Heart left ventricle (tissue), 16 donors: ENCODE measurements at places on chromosomes 16 and 17. TPM values are rescaled to one million over a fixed set of nuclear protein-coding genes. Genes with fewer than 3 reads are reported as not detected.

GRCh38 chr17:44309472-44309871, 1.1 kb downstream of the RUNDC3A start:
- H3K27me3 ChIP-seq = peaks cover 12% of the 10 kb centered on the region
- H3K36me3 ChIP-seq = no peaks in the 10 kb centered on the region
- H3K27ac ChIP-seq = no peak overlapping the region
- H3K4me1 ChIP-seq = peaks cover 19% of the 10 kb centered on the region

DNA sequence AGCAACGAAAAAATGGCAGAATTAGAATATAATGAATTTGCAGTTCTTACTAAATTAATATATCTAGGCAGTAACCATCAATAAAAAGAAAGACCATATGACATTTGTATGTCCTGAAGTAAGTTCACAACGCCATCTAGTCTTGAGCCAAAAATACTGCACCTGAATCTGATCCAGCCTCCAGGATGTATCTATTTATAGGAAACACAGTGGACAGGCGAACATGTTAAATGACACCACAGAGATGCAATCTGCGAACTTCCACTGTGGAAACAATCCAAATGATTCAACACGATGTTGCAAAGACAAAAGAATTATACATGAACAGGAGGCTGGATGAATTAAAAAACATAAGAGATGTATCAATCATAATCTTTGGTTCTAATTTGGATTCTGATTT, 197.6 kb downstream of the CDH13 start:
- H3K27me3 ChIP-seq = no peaks in the 10 kb centered on the region
- H3K4me3 ChIP-seq = no peak overlapping the region
- H3K4me1 ChIP-seq = no peaks in the 10 kb centered on the region
- no peak for DNase-seq
- no peak overlapping the region for H3K27ac ChIP-seq

UQCRC2 gene
- 1,082 TPM for total RNA-seq

KCNAB3 gene
- 0.38 TPM for total RNA-seq

GRCh38 chr17:29905086-29905878, 24.7 kb downstream of the SSH2 start:
- no peaks in the 10 kb centered on the region for H3K4me1 ChIP-seq
- H3K27me3 ChIP-seq = no peaks in the 10 kb centered on the region
- no peak for DNase-seq
- H3K4me3 ChIP-seq = no peak overlapping the region

DNA sequence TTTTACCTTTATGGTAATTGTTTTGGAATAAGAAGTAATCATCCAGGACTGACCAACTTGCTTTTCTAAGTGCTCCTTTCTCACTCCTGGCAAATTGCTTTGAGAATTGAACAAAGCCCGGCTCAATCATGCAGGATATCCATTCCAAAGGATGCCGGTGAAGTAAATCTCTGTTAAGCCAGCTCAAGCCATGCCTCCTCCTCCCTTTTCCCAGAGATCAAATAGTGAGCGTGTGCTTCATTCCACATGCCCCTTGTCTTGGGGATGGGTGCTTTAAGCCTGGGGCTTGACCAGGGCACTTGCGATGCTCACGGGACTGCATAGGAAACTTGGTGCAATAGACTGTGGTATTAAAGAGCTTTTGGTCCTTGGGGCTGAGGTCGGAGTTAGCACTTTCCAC, 90.7 kb downstream of the UTP18 start:
- no peak overlapping the region for H3K27ac ChIP-seq
- DNase-seq = no peak
- no peaks in the 10 kb centered on the region for H3K27me3 ChIP-seq
- no peak overlapping the region for H3K4me3 ChIP-seq

SCIMP gene
- 0.25 TPM for total RNA-seq

DNA sequence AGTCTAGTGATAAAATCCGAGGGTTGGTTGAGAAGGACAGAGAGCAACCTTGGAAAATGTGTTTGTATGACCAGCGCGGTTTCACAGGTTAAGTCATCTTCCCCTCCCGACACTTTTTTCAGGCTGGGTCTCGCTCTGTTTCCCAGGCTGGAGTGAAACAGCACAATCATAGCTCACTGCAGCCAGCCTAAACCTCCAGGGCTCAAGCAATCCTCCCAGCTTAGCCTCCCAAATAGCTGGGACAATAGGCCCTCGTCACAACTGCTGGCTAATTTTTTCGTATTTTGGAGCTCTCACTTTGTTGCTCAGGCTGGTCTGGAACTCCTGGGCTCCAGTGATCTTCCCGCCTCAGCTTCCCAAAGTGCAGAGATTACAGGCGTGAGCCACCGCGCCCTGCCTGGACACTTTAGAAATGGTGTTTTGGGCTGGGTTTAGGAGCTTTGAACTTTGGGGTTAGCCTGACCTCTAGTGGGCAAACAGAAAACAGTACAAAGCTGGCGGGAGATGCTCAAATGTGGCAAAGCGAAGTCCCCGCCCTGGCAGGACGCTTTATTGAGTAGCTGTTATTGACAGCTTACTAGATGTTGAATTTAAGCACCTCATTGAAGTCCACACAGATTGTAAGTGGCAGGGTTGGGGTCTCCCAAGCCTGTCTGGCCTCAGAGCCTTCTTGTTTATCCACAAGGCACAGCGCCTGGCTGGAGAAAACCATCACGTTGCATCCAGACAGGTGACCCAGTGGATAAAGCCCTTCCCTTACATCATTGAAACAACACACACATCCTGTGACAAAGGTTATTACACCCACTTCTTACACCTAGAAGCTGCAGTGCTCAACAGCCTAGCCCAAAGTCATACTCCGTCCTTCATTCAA, 34.7 kb upstream of the RBBP6 start:
- peaks cover 8% of the 10 kb centered on the region for H3K27me3 ChIP-seq
- peak; percentile 40 for DNase-seq
- H3K27ac ChIP-seq = no peak overlapping the region
- no peaks in the 10 kb centered on the region for H3K4me1 ChIP-seq
